Naive B cell (primary cell): ENCODE measurements at places on chromosomes 7 and 10. TPM values are rescaled to one million over a fixed set of nuclear protein-coding genes. Genes with fewer than 3 reads are reported as not detected.

DNA sequence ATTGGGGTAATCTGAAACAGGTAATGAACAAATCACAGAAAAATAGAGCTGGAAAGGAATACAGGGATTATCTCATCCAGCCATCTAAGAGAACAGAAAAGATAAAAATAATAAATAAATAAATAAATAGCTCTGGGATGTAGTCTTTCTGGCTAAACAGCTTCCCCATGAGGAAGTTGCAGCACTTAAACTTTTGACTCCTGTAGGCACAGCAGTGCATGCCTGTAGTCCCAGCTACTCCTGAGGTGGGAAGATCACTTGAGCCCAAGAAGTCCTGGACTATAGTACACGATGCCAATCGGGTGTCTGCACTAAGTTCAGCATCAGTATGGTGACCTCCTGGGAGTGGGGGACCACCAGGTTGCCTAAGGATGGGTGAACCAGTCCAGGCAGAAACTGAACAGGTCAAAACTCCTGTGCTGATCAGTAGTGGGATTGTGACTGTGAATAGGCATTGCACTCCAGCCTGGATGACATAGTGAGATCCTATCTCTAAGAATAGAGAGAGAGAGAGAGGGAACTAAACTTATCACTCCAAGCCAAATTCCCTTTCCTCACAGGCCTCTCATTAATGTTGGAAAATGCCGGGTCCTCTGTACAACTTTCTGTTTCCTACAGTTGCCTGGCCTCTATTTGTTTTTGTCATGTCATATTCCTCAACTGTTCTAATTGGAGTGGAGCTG, 61.7 kb upstream of the CDK13 start:
- H3K27me3 ChIP-seq: no peaks in the 10 kb centered on the region
- DNase-seq: no peak
- H3K36me3 ChIP-seq: no peaks in the 10 kb centered on the region
- no peaks in the 10 kb centered on the region for H3K4me1 ChIP-seq

DNA sequence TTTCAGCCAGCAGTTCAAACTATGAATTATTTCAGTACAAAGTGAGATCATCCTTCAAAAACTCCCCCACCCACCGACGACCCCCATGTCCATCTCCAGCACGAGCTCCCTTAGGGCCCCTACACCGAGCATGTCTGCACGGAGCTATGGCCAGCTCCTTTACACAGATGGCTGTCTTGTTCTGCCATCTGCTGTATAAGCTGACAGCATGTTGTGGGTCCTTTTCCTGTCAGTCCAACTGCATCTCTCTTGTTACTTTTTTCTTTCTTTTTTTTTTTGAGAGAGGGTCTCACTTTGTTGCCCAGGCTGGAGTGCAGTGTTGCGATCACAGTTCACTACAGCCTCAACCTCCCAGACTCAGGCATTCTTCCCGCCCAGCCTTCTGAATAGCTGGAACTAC, 21.6 kb downstream of the NPC1L1 start:
- H3K4me3 ChIP-seq: no peak overlapping the region
- H3K27me3 ChIP-seq: peaks cover 42% of the 10 kb centered on the region
- H3K4me1 ChIP-seq: no peaks in the 10 kb centered on the region

BHLHA15 gene
- not detected for polyA plus RNA-seq

DNA sequence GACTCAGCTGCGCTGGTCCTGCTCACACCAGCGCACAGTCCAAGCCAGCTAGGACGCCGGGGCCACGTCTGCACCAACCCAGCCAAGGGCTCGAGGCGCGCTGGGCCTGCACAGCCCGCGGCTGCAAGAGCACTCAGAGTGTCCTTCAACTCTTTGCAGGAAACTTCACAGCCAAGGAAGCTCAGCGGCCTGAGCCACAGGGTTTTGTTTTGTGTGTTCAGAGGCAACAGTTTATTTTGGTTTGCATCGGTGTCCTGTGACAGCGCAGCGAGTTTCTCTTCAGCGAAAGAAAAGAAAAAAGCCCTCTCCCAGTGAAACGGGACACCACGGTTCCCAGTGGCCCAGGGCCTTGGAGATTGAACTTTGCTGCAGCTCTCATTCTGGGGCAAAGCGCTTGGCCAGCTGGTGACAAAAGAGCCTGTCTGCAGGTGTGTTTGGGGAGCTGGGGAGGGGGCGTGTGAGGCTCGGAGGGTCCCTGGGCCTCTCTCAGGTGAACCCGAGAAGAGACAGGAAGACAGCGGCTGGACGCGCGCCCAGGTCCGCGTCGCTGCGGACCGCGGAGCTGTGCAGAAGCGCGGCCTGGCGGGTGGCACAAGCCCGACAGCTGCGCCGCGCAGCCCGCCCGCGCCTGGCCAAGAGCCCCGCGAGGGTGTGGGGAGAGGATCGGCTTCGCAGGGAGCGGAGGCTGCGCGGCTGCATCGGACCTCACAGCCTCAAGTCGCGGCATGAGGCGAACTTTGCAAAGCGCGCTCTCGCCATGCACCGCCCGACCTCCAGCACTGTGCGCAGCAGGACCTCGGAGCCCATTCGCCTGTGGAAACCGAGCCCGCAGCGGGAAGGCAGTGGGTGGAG, 922 bp downstream of the CXCL12 start:
- H3K27ac ChIP-seq: no peak overlapping the region
- H3K27me3 ChIP-seq: peaks cover 33% of the 10 kb centered on the region
- H3K4me3 ChIP-seq: no peak overlapping the region

- H3K4me1 ChIP-seq: no peaks in the 10 kb centered on the region
- no peak for DNase-seq
- H3K36me3 ChIP-seq: no peaks in the 10 kb centered on the region
- H3K27ac ChIP-seq: no peak overlapping the region
These were observed 12.4 kb upstream of the SRRM3 start for GRCh38 chr7:76189276-76189675.

CALML5 gene
- not detected for polyA plus RNA-seq

- peaks cover 18% of the 10 kb centered on the region for H3K27me3 ChIP-seq
- no peaks in the 10 kb centered on the region for H3K36me3 ChIP-seq
- H3K27ac ChIP-seq: no peak overlapping the region
- H3K4me1 ChIP-seq: no peaks in the 10 kb centered on the region
- no peak for DNase-seq
These were observed 278.6 kb downstream of the ARHGAP12 start for GRCh38 chr10:31650010-31650409.

GRCh38 chr7:84123965-84124547, 70.5 kb downstream of the SEMA3A start:
- H3K4me3 ChIP-seq: no peak overlapping the region
- no peaks in the 10 kb centered on the region for H3K36me3 ChIP-seq
- H3K4me1 ChIP-seq: no peaks in the 10 kb centered on the region
- H3K27ac ChIP-seq: no peak overlapping the region

- H3K27me3 ChIP-seq: no peaks in the 10 kb centered on the region
- peaks cover 3% of the 10 kb centered on the region for H3K4me1 ChIP-seq
- DNase-seq: no peak
These were observed 61.8 kb downstream of the PTPRN2 start for GRCh38 chr7:158525648-158526484.

DNA sequence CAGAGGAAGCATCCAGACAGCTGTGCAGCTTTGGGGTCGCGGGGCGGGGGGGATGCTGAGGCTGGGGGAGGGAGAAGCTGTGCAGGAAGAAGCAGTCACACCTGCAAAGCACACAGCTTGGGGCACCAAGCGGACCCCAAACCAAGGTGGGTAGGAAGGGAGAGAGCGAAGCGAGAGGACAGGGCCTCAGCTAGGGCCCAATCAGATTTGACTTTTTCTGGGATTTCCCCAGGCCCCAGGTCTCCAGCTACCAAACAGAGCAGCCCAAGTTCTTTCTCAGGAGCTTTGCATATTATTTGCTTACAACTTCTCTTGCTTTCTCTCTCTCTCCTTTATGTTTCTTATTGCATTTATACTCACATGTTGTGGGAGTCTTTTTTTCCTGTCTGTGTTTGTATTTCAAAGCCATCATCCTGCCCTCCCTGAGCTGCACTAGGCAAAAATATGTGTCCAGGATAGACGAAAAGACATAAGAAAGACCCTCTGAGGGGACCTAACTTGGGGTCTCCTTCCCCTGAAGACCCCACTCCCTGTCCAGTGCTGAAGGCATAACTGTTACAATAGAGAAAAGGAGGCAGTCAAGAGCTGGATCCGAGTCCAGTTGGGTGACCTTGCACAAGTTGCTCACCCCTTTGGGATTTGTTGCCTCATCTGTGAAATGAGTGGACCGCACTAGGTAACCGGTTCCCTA, 50.6 kb upstream of the SMNDC1 start:
- H3K27me3 ChIP-seq: no peaks in the 10 kb centered on the region
- peaks cover 47% of the 10 kb centered on the region for H3K4me1 ChIP-seq
- H3K4me3 ChIP-seq: peak overlapping the region; percentile 80

- H3K36me3 ChIP-seq: no peaks in the 10 kb centered on the region
- peaks cover 10% of the 10 kb centered on the region for H3K27me3 ChIP-seq
- no peak overlapping the region for H3K4me3 ChIP-seq
- DNase-seq: no peak
- H3K27ac ChIP-seq: no peak overlapping the region
- no peaks in the 10 kb centered on the region for H3K4me1 ChIP-seq
These were observed 43.1 kb upstream of the HPS1 start for GRCh38 chr10:98489561-98490481.

COBL gene
- polyA plus RNA-seq: not detected

PRKRIP1 gene
- 17.2 TPM for polyA plus RNA-seq
